ENCODE measurements at places on chromosomes 11 and 22.

GRCh38 chr22:43136255-43136654 is 6.9 kb downstream of the MCAT start:
- no peak for DNase-seq

DNA sequence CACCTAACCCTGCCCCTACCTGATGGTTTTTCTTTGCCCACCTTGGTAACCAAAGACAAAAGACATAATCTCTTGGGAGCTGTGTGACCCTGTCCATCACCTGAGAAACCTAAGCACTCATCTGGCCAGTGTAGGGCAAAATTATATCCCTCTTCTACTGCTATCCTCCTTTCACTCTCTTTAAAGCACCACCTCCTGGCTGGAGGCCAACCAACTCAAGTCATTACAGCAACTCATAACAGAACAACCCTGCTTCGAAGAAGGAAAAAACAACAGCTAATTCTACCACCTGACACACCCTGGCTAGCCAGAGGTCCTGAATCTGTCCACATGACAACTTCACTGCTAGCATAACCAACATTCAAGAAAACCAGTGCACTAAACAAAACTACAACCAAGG is 45.5 kb downstream of the GAS2 start:
- no peak for DNase-seq

DNA sequence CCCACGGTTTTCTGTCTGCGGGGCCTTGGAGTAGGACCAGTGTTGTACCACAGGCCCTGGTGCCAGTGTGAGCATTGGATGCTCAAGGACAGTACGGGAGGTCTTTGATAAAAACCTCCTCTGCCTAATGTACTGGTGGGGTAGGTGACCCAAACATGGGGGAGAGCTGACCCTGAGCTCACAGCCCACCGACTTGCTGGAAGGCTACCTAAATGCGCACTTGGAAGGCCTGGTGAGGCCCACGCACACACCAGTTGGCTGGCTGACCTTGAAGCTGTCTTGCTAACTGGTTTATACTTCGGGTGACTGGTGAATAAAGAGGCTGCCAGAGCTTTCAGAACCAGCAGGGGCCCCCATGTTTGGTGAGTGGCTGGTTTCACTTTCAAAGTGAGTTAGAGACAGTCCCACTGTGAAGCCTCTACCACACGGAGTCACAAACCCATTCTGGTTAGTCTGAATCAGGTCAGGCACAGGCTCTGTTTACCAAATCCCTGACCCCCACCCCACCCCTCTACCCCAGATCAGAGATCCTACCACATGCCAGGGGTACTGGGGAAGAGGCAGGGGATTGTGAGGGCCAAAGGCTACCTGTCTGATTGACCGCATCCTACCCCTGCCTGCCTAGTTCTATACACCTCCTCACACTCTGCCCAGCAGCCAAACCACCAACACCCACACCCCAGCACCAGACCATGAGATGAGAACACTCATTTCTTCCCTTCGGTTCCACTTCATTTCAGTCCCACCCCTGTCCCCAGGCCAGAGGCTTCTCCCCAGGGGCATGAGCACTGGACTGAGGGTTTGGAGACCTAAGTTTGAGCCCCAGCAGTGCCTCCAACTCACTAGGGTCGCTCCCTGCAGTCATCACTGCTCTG is 12.7 kb upstream of the IL2RB start:
- DNase-seq = no peak

GRCh38 chr11:5690736-5691135 is 1.1 kb downstream of the TRIM22 start:
- DNase-seq = no peak

DNA sequence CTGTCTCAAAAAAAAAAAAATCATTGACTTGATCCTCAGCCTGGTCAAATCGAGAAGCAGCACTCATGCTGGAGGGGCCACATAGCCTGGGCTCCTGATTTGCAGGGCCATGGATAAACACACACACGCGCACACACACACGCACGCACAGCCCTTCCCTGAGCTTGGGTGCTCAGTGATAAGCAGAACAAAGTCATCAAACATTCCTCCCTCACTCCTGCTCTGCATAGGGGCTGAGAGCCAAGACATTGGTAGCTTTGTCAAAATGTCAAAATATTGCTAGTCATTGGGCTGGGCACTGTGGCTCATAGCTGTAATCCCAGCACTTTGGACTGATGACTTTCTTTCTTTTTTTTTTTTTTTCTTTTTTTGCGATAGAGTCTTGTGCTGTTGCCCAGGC is 34.0 kb upstream of the A4GALT start:
- DNase-seq = no peak

GRCh38 chr11:11588891-11589290 is 32.9 kb downstream of the GALNT18 start:
- DNase-seq = no peak

DNA sequence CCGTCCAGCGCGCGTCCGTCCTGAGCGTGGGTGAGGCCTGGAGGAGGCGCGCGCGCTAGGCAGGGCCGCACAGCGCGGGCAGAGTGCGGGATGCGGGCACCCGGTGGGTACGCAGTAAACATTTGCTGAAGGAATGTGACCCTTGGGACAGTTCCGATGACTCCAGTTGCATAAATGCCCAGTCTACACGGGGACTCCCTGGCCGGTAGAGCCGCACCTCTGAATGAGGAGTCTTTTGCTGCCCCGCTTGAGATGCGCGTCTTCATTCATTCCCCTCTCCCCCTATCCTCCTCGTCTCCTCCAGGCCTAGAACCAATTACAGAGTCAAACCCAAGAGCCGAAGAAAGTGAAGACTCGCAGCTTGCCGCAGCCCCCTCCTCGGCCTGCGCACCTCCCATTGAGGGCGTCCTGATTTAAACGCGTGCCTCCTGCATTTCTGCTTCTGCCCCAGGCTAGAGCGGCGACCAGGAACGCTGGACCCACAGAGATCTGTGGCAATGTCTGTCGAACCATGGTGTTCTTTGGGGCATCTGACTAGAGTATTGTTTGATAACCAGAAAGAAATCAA is 729 bp upstream of the CHKB start:
- DNase-seq = no peak

GRCh38 chr11:61023086-61023965 is 51.8 kb downstream of the CD6 start:
- DNase-seq = no peak

GRCh38 chr11:125358254-125358840 is 137.7 kb downstream of the FEZ1 start:
- DNase-seq = no peak

DNA sequence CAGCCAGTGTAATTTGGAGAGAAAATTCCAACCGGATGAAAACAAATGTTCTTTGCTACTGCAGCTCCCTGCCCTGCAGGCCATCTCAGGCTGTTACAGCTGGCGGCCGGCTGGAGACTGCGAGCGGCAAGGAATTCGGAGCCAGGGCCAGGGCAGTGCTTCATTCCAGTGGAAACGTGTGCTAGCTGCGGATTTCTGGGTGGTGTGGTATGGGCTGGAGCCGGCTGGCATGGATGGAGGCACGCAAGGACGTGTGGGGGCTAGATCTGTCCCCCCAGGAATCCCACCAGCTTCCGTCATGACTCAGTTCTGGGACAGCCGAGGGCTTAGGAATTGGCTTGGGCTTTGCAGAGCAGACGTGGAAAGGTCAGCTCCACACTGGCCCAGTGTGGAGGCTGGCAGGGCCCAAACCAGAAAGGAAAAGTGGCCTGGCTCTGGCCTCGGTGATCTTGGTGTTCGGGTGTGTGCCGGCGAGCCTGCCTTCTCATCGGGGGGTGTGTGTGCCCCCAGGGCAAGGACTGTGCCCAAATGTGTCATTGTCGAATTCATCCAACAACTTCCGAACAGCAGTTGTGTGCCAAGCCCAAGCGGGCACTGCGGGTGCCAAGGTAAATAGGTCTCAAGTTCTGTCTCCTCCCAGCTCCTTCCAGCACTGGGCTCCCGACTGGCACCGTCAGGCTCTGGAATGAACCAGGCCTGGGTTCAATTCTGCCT is 48.1 kb upstream of the SHISAL1 start:
- no peak for DNase-seq

- no peak for DNase-seq
Measured at GRCh38 chr22:24061124-24061684, 50.1 kb downstream of the CABIN1 start.

DNA sequence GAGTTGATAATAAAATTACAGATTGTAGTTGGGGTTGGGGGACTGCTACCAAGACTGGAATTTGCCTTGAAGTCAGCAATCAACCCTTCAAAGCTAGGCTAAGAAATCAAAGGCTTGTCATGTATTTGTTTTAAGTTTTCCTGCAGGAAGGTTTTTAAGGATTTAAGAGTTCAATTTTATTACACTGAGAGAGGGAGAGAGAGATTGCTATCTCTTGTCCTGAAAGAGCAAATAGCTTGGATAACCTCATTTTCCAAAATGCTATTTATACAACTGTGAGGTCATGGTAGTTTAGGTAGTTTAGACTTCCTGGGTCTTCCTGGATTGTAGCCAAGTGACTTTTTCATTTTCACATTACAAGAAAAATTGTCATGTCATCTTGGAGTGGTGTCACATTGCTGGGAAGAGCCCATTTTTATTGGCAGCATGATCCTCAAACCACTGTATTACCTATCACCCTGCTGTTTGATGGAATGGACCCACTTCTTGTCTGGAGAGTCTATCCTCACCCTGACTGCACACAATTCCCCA is 10.1 kb upstream of the PRSS23 start:
- no peak for DNase-seq

DNA sequence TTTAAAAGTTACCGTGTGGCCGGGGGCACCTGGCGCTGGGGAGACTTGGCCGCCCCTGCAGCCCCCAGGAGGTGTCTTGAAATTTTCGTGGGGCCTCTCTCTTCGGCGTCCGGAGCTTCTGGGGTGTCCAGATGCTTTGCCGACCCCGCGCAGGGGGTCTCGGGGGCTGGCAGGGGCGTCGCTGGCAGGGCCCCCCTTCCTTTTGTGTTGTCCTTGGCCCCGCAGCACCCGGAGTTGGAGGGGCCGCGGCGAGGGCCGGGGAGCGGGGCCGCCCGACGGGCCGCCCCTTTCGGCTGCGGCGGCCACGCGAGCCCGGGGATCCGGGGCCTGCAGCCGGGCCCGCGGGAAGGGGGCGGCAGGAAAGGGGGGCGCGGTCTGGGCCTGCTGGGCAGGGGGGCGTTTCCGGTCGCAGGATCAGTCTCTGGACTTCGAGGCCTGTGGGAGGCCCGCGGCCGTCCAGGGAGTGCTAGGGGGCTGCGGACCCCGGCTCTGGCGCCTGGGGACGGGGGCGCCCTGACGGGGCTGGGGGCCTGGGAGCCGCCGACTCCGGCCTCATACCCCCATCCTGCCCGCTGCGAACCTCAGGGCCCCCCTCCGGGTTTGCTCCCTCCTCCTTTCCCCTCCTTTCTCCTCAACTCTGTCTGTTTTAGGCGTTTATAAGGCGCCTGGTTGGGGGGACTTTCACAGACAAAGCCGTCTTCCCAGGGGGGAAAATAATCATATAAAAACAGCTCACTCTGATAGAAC is 869 bp downstream of the ZC3H7B start:
- DNase-seq = no peak

- no peak for DNase-seq
Measured at GRCh38 chr11:76665172-76665571, 5.4 kb downstream of the LRRC32 start.

DNA sequence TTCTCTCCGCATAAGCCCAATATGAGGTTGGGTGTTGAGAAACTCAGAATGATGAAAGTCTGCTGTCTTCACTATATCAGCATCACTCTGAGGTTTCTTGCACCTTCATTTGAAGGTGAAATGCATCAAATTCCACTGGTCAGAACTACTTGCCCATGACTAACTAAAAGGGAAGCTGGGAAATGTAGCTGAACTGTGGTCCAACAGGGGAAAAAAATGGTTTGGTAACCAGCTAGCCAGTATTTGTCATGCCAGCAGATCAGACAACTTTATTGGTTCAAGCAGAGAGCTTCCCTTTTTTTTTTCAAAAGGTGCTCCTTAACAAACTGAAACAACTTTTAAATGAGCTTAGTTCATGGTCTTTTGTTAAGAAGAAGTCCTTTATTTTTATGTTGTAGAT is 14.2 kb upstream of the PIK3C2A start:
- no peak for DNase-seq

DNA sequence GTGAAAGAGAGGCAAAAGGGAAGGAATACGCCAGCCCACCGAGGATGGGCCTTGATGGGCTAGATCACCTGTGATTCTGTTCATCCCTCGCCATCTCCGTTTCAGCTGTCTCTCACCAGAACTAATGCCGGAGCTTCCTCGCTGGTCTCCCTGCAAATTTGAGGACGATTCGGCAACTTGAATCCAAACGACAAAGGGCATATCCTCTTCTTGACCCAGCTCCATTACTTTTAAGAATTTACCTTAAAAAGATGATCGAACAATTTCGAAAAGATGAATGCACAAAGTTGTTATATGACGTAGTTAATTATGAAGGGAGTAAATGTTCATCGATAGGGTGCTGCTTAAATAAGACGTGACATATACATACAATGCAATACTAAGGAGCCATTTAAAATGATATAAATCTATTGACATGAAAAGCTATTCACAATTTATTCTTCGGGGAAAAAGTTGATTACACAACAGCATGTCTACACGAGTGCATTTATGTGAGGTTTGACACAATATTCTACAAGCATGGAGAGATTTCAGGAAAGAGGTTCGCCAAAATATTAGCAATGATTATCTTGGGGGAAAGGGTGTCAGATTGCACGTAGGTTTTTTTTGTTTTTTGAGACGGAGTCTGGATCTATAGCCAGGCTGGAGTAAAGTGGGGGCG is 937 bp upstream of the FAM168A start:
- no peak for DNase-seq

- no peak for DNase-seq
Measured at GRCh38 chr22:38775656-38776055, 18.3 kb downstream of the DNAL4 start.

GRCh38 chr11:55793321-55793720 is 2.0 kb upstream of the OR5D14 start:
- DNase-seq = no peak

DNA sequence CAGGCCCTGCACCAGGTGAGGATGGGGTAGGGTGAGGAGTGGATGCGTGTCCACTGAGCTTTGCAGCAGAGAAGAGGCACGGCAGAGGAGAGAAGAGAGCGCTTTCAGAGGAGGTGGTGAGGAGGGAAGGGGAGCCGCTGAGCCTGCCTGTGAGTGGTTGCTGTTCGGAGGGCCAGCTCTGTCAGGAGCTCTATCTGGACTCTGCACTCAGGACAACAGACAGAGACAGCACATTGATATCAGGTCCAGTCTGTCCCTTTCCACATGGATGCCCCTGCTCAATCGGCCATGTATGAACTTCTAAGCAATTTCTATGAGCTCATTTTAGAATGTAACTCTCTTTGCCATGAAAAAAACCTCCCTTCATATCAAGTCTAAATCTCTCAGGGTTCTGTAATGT is 158.6 kb downstream of the KIRREL3 start:
- DNase-seq = no peak

GRCh38 chr11:20327377-20327935 is 36.1 kb upstream of the HTATIP2 start:
- DNase-seq = no peak

Measured in NCI-H774 (cell line).